Stimulated activated CD8-positive, alpha-beta memory T cell treated with anti-CD3 and anti-CD28 coated beads, Interleukin-7, amount 100 ng/mL, for 24 hours (primary cell): ENCODE measurements at places on chromosomes 3 and 15.

GRCh38 chr15:74804935-74805334 is 7.7 kb upstream of the LMAN1L start:
- no peak for DNase-seq

DNA sequence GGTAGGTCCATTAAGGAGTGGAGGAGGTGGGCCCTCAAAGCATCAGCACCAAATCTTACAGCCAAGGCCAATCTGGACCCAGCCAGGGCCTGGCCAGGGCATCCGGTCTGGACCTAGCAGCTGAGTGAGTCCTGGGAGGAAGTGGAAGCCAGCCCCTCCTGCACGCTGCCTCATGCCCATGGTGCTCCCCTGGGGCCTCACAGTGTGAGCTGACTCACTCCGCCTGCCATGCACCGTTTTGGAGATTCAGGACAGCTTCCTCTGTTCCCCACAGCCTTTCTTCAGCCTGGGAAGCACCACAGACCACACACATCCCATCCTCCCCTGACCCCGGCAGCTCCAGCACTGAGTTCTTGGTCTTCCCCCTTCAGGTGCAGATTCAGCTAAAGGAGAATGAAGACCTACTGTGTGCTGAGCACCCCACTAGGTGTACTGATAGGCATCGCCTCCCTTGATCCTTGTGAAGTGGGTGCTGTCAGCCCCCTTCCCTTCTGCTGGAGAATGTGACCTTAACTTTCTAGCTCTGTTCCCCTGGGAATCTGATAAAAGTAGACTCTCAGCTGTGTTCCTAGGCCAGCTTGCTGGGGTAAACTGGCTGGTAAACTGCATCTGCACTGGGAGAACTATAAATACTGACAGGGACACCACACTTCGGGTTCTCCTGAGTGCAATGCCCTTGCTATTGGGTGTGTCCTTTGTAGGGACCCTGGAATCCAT is 36.8 kb upstream of the SEC13 start:
- no peak for DNase-seq

GRCh38 chr3:168081856-168082255 is 13.9 kb downstream of the GOLIM4 start:
- no peak for DNase-seq

DNA sequence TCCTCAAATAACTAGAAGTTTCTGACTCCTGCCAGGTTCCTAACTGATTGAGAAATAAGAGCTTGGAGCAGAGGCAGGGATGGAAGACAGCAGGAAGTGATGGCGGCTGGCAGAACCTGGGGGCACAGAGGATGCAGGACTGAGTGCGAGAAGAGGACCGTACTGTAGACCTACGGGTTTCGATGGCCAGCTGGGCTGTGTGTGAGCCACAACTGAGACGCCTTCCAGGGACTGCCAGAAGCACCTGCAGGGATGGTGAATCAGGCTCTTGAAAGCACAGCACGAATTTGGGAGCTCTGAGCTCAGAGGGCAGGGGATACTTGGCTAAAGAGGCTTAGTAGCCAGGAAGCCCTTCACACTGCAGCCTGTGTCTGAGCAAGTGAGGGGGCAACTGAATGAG is 165.6 kb downstream of the ABHD5 start:
- DNase-seq: no peak

DNA sequence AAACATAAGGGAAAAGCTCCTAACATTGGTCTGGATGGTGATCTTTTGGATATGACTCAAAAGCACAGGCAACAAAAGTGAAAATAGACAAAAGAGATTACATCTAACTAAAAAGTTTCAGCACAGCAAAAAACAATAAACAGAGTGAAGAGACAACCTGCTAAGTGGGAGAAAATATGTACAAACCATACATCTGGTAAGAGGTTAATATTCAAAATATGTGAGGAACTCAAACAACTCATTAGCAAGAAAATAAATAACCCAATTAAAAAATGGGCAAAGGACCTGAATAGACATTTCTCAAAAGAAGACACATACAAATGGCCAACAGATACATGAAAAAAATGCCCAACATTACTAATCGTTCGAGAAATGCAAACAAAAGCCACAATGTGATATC is 19.0 kb upstream of the NR1I2 start:
- no peak for DNase-seq

GRCh38 chr3:105649480-105649879 is 219.3 kb downstream of the CBLB start:
- DNase-seq: no peak

DNA sequence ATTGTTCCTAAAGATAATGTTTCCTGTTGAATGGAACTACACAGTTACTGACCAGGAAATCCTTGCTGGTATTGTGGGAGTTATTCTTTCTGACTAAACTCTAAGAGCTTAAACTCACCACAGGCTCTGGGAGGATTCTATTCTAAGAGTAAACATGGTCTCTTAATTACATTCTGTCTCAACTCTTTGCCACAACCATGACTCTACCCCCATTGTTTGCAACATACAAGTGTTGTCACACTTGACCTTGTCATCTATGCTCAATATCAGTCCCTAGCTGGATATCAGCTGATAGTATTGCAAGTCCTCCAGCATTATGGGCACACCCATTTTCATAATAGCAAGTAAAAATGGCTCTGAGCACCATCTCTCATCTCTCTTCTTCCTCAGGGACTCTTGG is 29.6 kb upstream of the SECISBP2L start:
- no peak for DNase-seq

DNA sequence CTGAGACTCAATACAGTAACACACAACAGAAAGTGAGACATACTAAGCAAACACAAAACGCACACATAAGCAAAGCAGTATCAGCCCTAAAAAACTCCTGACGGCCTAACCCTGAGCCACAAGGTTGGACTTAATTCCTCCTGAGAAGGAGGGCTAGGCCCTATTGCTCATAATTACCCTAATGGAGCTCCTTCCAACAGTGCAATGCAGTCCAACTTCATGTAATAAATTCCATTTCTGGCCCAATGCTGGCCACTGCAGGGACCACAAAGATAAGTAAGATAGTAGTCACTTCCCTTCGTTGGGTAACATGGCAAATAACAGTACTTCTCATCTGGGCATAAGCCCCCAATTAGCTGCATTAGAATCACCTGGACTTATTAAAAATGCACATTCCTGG is 4.2 kb downstream of the VPS39 start:
- no peak for DNase-seq

- no peak for DNase-seq
Observed at GRCh38 chr3:33940149-33940548, 141.7 kb downstream of the PDCD6IP start.

DNA sequence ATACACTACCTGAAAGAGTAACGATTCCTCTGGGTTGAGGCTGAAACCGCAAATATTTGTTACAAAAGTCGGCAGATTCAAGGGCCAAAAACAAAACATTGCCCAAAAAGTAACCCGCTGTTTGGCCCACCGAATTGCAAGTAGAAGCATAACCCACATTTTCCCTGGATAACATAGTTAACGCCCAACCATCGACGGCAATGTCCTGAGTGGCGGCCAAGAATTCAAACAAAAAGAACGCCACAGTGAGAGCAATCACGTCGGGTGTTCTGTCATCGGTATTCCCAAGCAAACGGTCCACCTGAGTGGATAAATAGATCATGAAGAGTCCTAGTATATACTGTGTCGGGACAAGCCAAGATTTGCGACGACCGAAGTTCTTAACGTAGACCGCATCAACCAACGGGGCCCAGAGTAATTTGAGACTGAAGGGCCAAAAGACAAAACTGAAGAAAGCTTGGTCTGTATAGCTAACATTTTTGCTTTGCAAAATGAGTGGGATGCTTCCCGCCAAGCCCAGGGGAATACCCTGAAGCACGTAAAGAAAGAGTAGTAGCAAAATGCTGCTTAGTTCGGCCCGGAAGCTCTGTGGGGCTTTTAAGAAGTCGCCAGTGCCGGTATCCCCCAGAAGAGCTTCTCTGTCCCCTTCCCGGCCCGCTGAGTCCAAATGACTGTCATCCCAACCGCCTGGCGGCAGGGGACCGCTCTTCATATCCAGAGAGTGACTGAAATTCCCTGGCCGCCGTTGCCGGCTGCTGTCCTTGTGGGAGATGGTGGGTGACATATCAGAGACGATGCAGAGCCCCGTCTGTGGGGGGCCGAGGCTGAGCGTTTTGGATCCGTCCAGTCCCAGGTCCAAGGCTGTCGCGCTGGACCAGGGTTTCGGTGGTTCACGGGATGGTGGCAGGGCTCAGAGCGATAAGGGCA is 750 bp downstream of the SLC33A1 start:
- DNase-seq: no peak

GRCh38 chr3:32996048-32996754 is 44.8 kb downstream of the CCR4 start:
- no peak for DNase-seq

GRCh38 chr3:14943042-14943441 is 4.3 kb upstream of the NR2C2 start:
- DNase-seq: no peak

DNA sequence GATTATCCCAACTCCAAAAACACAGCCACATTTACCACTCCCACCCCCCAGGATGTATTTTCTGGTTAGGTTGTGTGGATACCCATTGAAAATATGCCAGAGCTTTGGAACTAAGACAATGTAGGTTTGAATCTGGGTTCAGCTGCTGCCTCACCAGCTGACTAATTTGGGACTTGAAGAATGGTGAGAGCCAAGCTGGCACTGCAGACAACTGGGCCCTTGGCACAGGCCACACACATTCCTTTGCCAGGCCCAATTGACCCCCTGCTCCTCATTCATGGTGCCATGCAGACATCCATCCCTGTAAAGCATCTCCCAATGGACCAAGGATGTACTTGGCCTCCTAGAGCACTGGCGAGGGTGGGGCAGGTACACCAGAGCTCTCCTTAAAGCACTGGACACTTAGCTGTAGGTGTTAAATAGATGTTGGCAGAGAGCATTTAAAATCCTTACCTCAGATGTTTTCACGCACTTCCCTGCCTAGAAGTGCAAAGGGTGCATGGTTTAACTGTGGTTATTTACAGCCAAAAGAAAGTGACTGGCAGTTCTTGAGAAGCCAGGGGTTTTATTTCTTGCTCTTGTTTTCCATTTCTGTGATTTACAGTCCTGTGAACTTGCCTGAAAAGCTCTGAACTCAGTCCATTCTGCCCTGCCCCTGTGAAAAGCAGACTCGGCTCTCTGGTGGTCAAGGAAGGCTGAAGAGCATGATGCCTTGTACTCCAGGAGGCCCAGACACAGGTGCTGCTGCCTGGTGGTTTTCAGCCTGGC is 138.5 kb downstream of the CLSTN2 start:
- DNase-seq: no peak

GRCh38 chr3:158528076-158528674 is 42.8 kb upstream of the MLF1 start:
- DNase-seq: no peak

DNA sequence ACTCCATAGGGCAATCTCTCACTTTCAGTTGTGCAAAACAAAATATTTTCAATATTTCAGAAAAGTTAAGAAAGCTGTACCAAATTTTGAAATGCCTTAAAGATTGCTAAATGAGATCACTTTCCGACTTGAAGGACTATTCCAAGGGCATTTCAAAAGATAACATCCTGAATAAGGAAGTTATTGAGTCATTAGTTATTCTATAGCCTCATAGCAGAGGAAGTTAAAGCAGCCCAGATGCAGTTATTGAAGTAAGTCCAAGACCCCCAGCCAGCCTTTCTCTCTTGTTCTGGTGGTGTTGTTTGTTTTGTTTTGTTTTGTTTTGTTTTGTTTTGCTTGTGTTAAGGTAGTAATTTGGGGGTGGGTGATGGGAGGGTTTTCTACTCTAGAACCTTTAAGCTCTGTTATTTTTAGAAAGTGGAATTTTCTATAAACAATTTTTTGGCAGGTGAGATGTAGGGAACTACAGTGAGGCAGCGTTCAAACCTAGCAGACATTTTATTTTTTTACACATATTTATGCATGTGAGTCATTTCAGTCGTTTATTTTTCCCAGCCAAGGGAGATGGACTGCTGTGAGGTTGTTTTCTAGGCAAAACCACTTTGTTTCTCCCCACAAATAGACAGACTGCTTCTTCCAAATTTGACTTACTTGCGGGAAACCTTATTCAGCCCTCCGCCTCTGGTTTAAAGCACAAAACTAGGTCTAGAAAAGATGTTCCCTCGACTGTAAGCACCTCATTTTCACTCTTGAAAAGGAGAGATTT is 216.3 kb upstream of the ARPP21 start:
- no peak for DNase-seq

GRCh38 chr15:67006083-67007065 is 59.0 kb upstream of the SMAD3 start:
- no peak for DNase-seq

GRCh38 chr15:31494786-31495185 is 168.2 kb downstream of the KLF13 start:
- no peak for DNase-seq

DNA sequence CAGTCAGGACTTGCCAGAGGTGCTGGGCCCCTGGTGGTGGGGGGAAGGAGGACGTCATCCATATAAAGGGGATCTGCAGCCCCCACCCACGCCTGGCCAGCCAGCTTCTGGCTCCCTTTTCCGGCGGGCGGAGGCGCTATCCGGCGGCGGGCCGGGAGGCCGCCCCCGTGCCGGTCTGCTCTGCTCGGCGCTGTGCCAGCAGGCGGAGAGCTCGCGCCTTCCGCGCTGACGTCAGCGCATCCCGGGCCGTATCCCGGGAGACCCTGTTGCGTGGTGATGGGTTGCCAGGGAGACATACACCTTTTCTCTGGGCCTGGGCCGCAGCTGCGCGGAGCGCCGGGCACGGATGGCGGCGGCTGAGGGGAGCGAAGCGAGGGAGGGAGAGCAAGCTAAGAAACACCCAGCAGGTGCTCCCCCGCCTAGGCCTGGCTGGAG is 1.1 kb downstream of the FAM131A start:
- DNase-seq: no peak

GRCh38 chr3:188539631-188540194 is 385.8 kb downstream of the LPP start:
- DNase-seq: no peak

DNA sequence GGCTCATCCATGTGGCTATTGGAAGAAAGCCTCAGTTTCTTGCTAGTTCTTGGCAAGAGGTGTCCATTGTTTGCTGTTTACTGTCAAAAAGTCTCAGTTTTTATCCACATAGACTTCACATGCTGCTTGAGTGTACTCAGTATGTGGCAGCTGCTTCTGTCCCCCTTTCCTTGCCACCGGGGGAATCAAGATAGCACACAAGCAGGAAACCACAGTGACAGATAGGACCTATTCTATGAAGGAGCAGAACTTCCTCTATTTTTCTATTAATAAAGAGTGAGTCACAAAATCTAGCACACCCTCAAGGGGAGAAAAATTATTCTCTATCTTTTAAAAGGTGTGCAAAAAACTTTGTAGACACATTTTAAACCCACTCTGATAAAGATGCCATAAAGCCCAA is 121.4 kb upstream of the GMNC start:
- no peak for DNase-seq

GRCh38 chr3:50003216-50003615 is 63.3 kb downstream of the RBM6 start:
- no peak for DNase-seq

- DNase-seq: no peak
Observed at GRCh38 chr3:128500556-128500955, 7.6 kb upstream of the GATA2 start.

GRCh38 chr3:12302564-12302963 is 13.7 kb downstream of the PPARG start:
- no peak for DNase-seq
